ENCODE measurements at places on chromosomes 5 and 9.

GRCh38 chr5:14325369-14325768 is 182.2 kb downstream of the TRIO start:
- DNase-seq = no peak

DNA sequence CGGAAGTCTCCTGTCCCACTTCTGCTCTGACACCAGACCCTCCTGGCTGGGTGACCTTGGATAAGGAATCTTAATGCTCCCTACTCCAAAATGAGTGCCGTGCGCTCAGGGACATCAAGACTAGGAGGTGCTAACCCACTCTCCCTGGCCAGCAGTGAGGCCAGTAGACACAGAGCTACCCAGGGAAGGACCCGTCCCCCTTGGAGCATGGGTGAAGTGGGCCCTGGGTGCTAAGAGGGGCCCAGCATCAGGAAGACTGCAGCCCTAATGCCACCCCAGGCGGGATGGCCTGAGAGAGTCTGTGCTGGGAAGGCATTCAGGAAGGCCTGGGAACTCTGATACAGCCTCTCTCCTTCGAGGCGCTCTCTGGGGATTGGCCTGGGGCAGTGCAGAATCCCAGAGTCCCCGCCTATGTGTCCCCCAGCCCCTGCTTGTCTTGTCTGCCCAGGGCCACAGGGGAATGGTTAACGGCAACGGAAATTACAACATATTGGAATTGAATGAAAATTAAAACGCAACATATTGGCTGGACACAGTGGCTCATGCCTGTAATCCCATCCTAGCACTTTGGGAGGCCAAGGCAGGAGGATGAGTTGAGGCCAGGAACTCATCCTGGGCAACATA is 29.7 kb upstream of the RNU6ATAC start:
- DNase-seq = no peak

DNA sequence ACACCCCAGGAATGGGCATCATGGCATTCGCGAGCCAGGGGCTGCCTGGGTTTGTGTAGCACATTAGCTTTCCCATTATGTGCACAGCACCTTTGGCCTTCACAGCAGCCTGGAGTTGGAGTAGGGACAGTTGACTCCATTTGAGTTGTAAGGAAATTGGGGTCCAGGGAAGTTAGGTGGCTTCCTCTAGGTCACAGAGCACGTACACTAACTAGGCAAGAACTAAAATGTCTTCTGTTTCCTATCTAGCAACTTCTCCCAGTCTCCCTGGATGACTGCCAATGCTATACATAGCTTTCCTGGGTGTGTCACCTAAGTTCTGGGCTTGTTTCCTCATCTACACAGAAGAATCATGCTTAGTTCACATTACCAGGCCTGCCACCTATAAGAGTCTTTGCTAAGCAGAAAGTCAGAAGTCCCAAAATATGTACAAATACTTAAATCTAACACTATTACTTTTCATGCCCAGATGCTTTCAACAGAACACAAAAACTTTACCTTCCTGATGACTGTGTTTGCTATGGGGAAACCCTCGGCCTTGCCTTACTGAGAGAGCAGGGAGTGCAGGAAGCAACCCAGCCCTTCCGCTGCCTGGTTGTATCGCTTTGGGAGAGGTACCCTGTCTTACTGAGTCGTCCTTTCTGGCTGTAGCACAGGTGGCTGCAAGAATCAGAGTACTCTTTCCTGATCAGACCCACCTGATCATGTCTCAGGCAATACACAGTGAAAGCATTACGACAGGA is 12.0 kb downstream of the MACROH2A1 start:
- DNase-seq = no peak

- no peak for DNase-seq
Observed at GRCh38 chr9:15390201-15390600, 32.5 kb upstream of the SNAPC3 start.

GRCh38 chr9:126225611-126226609 is 100.7 kb upstream of the MVB12B start:
- no peak for DNase-seq

GRCh38 chr9:85332487-85332886 is 409.3 kb downstream of the AGTPBP1 start:
- DNase-seq = no peak

- DNase-seq = no peak
Observed at GRCh38 chr9:35814106-35814840, 569 bp downstream of the HINT2 start.

DNA sequence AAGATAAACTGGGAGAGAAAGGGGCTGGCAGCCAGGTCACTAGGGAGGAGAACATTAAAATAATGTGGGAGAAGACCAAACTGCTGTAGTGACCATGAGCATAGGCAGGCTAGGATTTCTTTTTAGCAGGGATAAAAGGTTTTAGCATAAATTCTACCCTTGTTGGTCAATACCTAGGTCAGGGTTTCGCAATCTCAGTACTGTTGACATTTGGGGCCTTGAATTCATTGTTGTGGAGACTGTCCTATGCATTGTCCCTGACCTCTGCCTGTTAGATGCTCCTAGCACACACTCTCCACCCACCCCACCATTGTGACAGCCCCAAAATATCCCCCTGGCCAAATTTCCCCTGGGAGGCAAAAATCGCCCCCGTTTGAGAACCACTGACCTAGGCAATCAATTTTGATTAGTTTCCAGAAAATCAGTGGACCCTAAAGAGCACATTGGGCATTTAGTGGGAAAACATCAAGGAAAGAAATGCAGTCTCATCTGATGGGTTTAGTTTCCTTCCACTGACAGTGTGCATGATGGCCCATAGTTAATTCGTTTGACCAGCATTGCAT is 181.4 kb downstream of the NTRK2 start:
- DNase-seq = no peak

DNA sequence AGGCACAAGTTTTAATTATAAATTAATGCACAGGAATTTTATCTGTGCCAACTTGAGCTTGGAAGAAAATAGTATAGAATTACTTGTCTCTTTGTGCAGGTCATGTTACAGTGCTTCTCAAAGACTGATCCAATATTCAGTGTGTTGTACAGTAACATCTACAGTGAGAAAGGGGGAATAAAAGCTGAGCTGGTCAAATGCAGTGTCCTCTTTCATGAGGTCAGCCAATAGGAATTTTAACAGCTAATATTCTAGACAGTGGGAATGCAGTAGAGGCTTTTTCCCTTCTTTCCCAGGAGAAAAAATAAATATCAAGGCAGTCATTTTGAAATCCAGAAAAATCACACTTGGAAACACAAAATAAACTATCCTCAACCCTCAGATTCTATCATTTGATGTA is 95.7 kb upstream of the ITGA1 start:
- no peak for DNase-seq

- no peak for DNase-seq
Observed at GRCh38 chr5:81316571-81316970, 15.2 kb downstream of the ZCCHC9 start.

DNA sequence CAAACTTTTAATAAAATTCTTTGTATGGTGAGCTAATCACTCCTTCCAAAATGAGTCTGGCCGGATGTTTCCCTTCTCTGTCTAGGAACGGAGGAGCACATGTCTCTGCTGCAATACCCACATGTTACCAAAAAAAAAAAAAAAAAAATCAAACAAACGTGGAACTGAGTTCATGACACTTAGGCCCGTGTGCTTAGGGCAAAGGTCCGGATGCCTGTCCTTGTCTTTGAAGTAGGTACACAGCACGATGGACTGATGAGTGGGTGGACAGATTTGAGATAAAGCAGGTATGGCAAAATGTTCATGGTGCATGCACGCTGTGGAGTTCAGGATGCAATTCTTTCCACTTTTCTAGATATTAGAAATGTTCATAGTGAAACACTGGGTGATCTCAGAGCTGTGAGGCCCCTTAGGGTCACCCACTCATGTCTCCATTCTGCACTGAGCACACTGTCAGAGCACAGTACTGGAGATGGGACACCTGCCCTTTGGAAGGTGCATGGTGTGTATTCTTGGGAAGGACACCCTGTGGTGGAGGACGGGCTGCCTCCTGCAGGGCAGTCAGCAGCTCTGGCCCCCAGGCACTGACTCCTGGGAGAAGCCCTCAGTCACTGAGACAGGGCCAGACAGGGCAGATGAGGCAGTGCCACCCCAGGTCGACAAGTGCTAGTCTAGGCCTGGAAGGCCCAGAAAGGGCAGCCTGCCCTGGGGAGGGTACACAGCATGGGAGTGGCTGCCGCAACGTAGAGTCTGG is 43.6 kb downstream of the GADD45G start:
- DNase-seq = no peak

- no peak for DNase-seq
Observed at GRCh38 chr9:37102486-37102885, 17.9 kb upstream of the ZCCHC7 start.

GRCh38 chr9:98081477-98082219 is 25.1 kb downstream of the NANS start:
- no peak for DNase-seq

- no peak for DNase-seq
Observed at GRCh38 chr5:127696683-127697082, 6.5 kb upstream of the CCDC192 start.

- no peak for DNase-seq
Observed at GRCh38 chr5:59769832-59770231, 123.7 kb downstream of the PDE4D start.

DNA sequence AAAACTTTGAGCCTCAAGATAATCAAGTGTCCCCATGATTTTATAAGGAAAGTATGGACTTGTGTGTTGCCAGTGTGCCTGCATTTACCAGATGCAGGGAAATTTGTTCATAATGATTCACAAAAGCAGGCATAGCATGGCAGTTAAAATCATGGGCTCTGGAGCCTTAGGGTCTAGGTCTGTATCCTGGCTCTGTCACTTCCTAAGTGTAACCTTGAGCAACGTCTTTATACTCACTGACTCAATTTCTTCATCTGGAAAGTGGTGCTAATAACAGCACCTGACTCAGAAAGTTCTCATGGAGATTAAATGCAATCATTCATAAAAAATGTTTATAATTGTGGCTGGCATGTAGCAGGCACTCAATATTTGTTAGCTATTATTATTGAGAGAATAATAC is 234.9 kb downstream of the SAXO1 start:
- DNase-seq = no peak
